ENCODE measurements at places on chromosomes 3 and 15.

DNA sequence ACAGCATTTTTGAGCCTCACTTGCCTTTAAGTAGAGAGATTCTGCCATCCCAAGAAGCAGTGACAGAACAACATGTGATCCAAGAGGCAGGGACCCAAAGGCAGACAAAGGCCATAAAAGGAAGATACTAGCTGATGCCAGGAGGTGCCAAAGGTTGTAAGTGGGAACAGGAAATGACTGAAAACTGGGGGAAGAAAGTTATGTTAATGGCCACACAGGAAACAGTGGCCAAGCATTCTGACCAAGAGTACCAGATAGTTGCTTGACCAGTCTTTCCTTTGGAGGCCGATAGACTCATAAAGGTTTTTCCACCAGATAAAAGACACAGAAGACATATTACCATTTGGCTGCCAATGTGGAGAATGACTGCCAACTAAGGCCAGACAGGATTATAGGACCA is 274.5 kb upstream of the PEX5L start:
- no peak for DNase-seq

DNA sequence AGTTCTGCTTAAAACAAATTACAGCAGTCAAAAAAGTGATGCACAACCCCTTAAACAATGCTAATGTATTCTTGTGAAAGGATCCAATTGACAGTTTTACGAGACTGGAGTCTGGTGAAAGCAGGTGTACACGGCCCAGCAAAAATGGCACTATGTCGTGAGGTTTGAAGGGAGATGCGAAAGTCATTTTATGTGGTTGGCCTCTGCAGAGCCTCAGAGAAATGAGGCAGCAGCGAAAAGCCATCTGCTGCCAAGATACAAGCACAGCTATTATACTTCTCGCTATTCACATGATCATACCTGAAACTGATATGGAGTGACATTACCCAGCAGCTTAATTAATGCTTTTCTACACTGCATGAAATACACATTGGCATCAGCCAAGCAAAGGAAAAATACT is 36.4 kb downstream of the MECOM start:
- no peak for DNase-seq

DNA sequence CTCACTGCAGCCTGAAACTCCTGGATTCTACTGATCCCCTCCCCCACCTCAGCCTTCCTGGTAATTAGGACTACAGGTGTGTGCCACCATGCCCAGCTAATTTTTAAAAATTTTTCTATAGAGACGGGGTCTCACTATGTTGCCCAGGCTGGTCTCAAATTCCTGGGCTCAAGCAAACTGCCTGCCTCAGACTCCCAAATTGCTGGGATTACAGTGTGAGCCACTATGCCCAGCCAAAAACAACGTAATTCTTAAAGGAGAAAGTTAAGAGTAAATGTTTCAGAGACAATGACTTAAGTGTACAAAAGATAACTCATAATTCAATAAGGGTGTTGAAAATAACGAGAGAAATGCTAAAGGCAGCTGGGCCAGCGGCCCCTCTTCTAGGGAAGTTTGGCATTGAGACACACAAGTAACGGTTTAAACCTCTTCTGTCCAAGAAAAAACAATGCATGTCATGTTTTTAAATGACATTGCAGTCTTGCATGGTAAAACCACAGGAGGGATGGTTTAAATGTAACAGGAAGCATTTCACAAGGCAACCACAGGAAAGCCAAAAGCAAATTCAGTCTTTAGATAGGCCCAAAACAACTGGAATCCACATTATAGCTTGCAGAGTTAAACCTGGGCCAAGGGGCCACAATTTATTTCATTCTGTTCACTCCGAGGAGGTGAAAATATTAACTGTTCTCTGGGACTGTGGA is 5.1 kb downstream of the PROK2 start:
- DNase-seq = no peak

GRCh38 chr15:66621491-66622467 is 56.0 kb upstream of the LCTL start:
- DNase-seq = no peak

GRCh38 chr3:32963871-32964270 is 12.4 kb downstream of the CCR4 start:
- no peak for DNase-seq

DNA sequence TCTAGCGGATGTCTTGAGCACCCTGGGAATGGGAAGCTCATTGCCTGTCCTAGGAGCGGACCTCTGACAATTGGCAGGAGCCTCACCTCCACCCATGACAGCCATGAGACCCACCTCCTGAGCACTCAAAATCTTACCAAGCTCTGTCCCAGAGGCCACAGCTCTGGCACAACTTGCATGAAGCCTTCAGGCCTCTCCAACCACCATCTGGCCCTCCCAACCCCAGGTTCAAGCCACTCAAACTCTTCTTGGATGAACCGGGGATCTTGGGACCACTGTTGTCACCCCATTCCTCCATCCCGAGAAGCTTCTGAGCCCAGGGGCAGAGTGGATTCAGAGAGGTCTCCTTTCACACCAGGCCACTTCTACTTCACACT is 1.5 kb downstream of the VIPR1 start:
- DNase-seq = no peak

- no peak for DNase-seq
Observed at GRCh38 chr3:4387210-4388204, 79.6 kb downstream of the SUMF1 start.

- no peak for DNase-seq
Observed at GRCh38 chr3:61657689-61658088, 96.3 kb downstream of the PTPRG start.

DNA sequence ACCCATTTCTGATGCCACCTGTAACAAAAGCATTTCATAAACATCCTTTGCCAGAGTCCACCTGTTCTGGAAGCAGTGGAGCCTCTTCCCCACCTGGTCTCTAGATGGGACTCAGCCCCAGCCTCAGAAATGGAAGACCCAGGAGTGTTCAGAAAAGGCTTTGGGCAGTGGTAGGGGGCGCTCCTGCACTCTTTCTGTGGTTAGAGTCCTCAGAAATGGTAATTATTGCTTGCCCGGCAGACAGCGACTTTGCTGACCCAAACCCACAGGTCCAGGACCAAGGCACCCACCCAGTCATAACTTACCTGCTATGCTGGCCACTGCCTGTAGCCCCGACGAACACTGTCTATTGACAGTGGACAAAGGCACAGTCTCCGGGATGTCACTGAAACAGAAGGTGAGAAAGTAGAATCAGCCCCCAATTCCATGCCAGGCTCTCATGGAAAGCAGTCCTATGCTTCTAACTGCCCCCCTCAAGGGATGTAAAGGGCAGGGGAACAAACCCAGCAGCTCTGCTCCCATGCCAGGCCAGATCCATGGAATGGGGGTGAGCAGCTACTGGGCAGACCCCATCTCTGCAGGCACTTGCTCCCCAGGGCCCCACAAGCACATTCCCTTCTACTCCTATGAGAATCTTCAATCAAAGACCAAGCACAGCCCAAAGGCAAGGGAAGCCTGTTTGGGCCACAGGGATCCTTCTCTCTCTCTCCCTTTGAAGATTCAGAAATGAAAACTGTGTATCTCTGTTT is 5.1 kb downstream of the ACAA1 start:
- no peak for DNase-seq

DNA sequence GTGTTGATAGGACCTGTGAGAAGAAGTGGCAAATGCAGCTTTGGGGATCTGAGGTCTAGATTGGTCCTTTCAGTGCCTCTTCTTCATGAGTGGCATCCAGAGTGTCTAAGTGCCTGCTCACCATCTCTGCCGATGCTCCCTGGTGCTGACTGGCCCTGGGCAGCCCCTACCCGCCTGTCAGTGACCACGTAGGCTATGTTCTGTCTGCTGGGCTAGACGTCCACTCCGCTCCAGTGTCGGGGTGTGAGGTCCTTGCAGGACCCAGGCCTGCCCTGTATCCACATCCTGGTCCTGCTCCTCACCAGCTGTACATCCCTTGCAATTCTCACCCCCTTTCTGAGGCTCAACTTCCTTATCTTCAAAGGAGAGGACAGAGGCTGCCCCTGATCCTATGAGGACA is 48.3 kb upstream of the PRR23E start:
- DNase-seq = no peak

DNA sequence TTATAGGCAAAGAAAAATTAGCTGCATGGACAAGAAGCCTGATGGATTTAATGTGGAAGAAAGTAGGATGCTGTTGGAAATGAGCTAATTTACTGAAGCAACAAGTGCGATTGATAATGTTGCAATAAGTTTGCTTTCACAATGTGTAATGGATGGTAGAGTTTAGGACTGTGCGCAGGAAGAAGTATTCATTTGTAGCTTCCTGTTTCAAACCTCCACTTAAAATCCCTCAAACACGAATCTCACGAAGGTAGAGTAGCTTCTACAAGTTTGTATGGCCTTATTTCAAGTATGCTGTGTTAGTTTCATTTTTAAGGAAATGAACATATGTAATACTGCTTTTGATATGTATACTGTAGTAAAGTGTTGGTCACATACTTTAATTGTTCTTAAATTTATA is 42.3 kb downstream of the KCNH8 start:
- no peak for DNase-seq
